ENCODE measurements at places on chromosomes 7 and 10.

DNA sequence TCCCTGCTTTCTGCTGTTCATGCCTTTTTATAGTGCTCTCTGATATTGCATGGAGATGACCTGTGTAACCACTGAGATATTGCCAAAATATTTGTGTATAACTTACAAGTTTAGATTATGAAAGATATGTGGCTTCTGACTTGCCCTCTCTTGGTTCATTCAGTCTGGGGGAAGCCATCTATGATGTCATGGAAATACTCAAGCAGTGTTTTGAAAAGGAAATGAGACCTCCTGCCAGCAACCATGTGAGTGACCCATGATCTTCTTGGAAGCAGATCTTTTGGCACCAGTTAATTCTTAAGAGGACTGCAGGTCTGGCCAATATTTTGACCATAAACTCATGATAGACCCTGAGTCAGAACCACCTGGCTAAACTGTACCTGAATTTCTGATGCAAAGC lies 183.0 kb downstream of the THSD7A start:
- DNase-seq: no peak

DNA sequence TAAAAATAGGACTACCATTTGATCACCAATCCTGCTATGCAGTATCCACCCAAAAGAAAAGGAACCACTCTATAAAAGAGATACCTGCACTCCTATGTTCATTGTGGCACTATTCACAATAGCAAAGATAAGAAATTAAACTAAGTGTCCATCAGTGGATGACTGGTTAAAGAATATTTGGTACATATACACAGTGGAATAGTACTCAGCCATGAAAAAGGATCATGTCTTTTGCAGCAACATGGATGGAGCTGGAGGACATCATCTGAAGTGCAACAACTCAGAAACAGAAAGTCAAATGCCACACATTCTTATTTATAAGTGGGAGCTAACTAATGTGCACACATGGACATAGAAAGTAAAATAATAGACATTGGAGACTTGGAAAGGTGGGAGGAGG lies 116.4 kb downstream of the PFKFB3 start:
- DNase-seq: no peak

DNA sequence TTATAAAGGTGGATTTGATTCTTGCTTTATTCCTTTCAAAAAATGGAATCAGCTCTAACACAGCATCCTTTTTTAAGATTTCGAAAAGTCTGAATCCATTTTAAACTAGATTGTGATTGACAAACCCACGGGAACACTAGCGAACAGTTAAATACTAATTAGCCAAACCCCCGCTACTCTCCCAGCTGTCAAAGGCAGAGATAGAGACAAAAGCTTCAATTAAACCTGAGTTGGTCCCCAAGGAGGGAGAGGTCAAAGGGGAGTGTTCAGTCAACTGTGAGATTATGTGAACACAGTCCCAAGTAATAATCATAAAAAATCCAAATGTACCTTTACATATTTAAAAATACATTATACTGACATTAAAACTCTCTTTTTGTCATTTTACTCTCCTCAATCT lies 65.7 kb upstream of the TBX20 start:
- no peak for DNase-seq

DNA sequence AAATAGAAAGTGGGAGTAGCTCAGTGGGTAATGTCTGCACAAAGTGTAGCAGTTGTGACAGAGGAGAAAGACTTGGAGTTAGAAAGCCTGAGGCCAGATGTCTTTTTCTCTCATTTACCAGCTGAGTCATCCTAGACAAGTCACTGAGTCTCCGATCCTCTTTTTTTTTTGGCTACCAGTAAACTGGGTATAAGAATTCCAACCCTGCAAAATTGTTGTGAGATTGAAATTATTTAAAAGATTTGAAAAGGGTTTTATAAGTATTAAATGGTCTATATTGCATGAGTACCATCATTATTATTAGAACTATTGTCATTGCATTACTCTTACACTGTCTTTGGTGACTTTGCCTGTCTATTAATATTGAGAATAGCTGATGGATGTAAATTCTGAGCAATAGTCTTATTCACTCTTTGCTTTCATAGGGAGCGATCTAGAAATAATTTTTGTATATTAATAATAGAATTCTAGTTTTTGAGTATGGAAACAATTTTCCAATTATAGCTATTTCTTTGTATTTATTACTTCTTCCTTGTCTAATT lies 74.0 kb downstream of the ARID5B start:
- DNase-seq: no peak

DNA sequence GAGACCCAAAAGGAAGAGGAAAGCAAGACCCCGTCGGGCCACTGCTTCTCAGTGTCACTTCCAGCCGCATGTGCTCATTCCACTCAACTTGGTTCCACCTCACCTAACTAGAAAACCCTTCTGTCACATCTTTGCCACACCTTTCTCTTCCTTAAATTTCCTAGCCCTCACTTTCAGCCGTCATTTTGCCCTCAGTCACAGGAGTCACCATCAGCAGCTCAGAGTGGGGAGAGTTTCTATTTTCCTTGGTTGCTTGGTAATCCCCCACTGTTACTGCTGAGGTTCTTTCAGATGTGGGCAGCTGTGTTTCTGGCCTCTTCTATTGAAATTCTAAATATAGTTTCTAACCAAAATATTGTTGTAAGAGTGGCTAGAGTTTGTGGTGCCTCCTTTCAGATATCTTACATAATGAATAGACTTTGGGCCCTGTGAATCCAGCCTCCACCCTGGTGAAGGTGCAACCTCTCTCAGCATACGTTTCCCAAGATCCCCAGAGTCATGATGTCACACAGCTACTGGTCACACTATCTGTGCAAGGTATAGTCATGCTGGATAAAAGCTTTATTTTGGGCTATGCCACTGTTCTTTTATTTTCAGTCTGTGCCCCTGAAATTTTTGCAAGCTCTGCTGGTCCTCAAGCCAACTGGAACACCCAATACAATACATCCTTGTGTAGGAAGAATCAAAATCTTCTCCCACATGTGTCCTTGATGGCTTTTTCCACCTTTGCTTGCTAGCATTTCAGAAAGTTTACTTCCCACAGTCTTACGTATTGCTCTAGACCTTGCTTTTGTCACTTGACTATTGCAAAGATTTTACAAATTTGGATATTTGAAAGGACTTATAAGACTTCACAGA lies 9.2 kb downstream of the AGBL3 start:
- peak; percentile 14 for DNase-seq

- DNase-seq: no peak
Measured at GRCh38 chr10:110714356-110714755, 70.2 kb downstream of the RBM20 start.

DNA sequence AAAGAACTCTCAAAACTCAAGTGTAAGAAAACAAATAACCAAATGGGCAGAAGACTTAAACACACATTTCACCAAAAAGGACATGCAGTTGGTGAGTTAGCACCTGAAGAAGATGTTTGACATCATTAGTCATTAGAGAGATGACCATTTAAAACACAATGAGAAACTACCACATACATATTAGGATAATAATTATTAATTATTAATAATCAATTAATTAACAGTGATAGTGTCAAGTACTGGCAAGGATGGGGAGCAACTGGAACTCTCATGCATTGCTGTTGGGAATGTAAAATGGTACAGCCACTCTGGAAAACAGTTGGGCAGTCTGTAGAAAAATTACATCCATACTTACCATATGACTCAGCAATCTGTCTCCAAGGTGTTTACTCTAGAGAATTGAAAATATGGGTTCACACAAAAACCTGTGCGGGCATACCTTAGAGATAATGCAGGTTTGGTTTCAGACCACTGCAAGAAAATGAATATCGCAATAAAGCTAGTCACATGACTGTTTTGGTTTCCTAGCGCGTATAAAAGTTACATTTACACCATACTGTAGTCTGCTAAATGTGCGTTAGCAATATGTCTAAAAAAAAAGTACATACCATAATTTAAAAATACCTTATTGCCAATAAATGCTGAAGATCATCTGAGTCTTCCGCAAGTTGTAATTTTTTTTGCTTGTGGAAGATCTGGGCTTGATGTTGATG lies 30.3 kb downstream of the ARID5B start:
- no peak for DNase-seq

DNA sequence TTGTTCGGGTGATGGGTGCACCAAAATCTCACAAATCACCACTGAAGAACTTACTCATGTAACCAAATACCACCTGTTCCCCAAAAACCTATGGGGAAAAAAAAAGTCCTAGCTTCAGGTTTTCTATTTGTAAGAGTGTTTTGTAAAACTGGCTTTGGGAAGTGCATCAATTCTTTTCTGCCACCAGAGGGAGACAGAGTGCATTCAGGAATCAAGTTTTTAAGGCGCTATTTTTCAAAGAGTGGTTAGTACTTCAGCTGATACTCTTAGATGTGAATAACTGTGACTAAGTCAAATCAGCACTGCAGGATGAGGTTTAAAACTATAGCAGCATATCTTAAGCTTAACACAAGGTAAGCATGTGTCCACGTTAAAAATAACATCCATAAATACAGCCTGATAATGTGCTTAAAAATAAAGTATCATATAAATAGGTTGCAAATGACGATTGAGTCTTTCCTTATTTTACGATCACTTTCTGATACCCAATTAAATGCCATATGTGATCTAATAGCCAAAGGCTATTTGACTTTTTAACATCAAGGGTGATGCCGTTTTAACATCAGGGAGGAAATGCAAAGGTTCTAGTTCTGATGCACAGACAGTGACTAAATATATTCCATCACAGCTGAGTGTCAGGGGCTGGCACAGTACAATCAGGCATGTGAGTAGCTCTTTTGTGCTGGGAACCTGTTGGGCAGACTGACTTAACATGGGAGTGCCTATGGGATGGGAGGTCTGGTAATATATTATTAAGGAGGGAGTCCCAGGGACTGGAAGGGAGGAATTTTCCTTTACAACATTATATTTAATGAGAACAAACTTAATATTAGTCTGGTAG lies 10.6 kb upstream of the LYZL2 start:
- peak; percentile 15 for DNase-seq

- DNase-seq: peak; percentile 7
Measured at GRCh38 chr10:13707156-13707881, 120.6 kb downstream of the PRPF18 start.

- no peak for DNase-seq
Measured at GRCh38 chr10:125134916-125135770, 25.2 kb downstream of the CTBP2 start.

GRCh38 chr7:20577441-20578071 lies 37.9 kb upstream of the ABCB5 start:
- DNase-seq: no peak

GRCh38 chr7:25179325-25179724 lies 49.0 kb downstream of the NPVF start:
- no peak for DNase-seq

DNA sequence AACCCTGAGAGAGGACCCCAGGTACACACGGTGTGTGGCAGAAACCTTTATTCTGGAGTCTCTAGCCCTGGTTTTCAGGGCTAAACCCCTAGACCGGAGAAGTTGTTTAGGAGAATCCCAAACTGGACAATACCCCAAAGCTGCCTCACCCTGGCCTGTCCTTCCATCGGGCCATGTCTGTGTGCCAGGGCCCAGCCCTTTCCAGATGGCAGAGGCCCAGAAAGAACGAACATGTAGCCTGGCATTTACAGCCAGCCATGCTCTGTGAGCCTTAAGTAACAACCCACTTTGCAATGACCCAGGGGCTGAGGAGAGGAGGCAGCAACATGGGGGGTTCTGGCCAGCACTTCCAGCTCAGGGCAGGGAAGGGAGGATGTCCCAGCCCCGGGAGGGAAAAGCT lies 142.1 kb downstream of the NEURL1 start:
- no peak for DNase-seq

GRCh38 chr10:130128062-130128781 lies 8.0 kb upstream of the GLRX3 start:
- DNase-seq: no peak

DNA sequence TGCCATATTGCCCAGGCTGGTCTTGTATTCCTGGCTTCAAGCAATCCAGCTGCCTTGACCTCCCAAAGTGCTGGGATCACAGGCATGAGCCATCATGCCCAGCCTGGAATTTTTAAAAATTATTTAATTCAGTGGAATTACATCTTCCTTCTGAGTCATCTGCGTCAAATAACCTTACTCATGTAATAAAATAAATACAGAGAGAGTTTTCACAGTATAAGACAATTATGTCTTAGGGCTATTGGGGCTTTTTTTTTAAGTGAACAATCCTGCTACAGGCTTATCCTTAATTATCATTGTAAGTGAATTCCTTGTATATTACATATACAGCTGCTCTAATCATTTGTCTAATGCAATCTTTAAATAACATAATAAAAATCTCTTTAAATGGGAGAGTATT lies 108.3 kb downstream of the MAPK8 start:
- DNase-seq: no peak

GRCh38 chr10:117743509-117743908 lies 201.0 kb downstream of the EMX2 start:
- no peak for DNase-seq

- DNase-seq: no peak
Measured at GRCh38 chr7:120992965-120993494, 4.5 kb downstream of the CPED1 start.

GRCh38 chr7:27714831-27715444 lies 25.0 kb upstream of the TAX1BP1 start:
- DNase-seq: no peak

- DNase-seq: no peak
Measured at GRCh38 chr10:108791794-108792474, 1131.4 kb downstream of the XPNPEP1 start.

GRCh38 chr7:3453398-3453797 lies 152.3 kb downstream of the SDK1 start:
- no peak for DNase-seq

DNA sequence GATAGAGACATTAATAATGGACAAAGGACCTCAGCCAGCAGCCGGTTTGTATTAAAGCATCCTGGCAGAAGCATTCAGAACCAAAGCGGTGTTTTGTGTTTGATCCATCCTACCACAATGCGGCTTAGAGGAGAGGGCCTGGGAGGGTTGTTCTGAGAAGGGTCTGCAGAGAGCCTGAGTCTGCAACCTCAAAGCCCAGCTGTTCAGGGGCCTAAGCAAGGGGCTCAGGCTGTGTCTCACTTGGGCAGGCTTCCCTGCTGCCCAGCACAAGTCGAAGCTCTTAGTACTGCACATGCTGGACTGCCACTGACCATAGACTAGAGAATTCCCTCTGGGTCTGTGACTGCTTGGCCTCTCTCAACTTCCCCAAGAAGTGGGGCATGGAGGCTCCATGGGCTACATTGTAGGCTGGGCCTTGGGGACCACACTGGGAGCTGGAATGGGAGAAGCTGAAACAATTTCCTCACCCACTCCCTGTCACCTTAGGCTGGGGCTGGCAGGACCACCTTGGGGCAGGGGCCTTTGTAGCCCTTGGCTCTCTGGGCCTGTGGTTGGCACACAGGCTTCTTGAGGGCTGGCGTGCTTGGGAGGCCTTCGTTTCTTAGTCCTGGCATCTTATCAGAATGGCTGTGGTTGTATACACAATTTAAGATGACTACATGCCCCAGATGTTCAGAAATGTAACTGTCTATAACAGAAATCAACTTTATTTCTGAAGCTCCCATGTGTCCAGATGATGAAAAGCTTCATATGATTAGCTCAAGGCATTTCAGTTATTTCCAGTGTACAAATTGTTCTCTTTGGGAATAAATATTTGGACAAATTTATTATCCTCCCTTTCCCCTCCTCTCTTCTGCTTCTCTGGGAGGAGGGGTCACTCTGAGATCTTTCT lies 44.5 kb downstream of the LRRC18 start:
- DNase-seq: no peak
